Vagina (tissue), 2 donors: ENCODE measurements at places on chromosomes 13 and 19.
A peak's percentile ranks its signal among the peaks of the same experiment; 100 is the strongest.

GRCh38 chr19:41156207-41156606 is 36.8 kb upstream of the CYP2S1 start:
- no peaks in the 10 kb centered on the region for H3K4me1 ChIP-seq
- no peak for DNase-seq
- H3K36me3 ChIP-seq = no peaks in the 10 kb centered on the region
- H3K4me3 ChIP-seq = no peak overlapping the region

- H3K27ac ChIP-seq = no peak overlapping the region
- no peak for DNase-seq
- no peak overlapping the region for H3K4me3 ChIP-seq
- H3K4me1 ChIP-seq = no peaks in the 10 kb centered on the region
- H3K36me3 ChIP-seq = no peaks in the 10 kb centered on the region
Measured at GRCh38 chr13:104823071-104823470, 1712.4 kb downstream of the EFNB2 start.

DNA sequence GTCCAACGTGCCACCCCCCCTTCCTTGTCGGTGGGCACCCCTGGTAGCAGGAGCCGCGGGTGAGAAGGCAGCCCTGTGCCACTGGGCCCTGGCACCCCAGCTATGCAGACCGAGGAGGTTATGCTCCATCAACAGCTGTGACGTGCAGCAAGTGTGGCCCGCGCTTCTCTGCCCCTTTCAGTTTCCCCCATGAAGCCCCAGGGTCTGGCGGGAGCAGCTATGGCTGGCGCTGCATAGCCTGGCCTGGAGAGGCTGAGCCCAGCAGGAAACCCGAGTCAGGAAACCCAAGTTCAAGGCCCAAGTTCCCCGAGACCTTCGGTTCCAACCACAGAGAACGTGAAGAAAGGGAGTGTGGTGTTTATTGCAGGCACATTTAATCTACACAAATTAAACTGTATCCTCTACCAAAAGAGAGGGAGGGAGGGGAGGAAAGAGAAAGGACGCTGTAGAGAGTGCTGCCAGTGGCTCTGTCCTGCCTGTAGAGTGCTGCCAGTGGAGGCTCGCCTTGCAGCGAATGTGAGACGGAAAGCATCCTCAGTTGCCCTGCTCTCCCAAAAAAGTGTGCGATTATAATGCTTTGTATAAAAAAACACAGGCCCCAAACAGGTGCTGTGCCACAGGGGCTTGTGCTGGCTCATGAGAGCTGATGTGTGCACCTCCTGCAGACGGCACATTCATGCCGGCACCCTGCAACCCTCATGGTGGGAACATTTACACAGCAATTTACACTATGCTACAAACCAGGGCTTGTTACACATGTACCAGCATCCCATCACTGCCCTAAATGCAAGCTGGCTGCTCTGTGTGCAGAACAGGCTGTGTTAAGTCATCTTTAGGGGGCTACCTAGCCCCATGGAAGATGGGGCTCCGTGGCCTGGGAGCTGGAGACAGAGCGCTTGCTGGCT is 16.3 kb downstream of the POP4 start:
- H3K36me3 ChIP-seq = no peaks in the 10 kb centered on the region
- no peak overlapping the region for H3K27ac ChIP-seq

GRCh38 chr19:11651062-11651461 is 53.8 kb downstream of the ZNF627 start:
- H3K4me3 ChIP-seq = no peak overlapping the region
- H3K27me3 ChIP-seq = no peaks in the 10 kb centered on the region
- no peaks in the 10 kb centered on the region for H3K4me1 ChIP-seq
- no peak overlapping the region for H3K27ac ChIP-seq
- DNase-seq = no peak

- H3K36me3 ChIP-seq = no peaks in the 10 kb centered on the region
- H3K27ac ChIP-seq = no peak overlapping the region
- no peak for DNase-seq
- H3K27me3 ChIP-seq = peaks cover 25% of the 10 kb centered on the region
Measured at GRCh38 chr13:99960663-99961311, 10.8 kb downstream of the ZIC5 start.

DNA sequence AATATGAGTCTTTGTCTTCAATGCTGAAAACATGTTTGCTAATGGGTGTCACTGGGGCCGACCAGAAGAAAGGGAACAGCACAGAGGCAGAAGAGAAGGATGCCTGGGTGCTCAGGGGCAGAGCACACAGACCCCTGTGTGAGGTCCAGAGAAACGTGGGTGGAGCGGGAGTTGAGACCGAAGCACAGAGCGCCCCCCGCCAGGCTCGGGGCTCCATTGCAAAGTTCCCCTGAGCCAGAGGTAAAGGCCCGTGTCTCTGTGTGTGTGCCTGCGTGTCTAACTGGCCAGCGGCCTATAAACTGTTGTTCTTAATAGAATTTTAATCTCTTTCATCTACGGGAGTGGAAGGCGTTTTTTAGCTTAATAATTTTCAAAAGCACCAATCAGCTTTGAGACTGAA is 343.1 kb downstream of the TEX29 start:
- no peaks in the 10 kb centered on the region for H3K4me1 ChIP-seq
- DNase-seq = no peak
- no peaks in the 10 kb centered on the region for H3K27me3 ChIP-seq
- no peak overlapping the region for H3K27ac ChIP-seq
- no peaks in the 10 kb centered on the region for H3K36me3 ChIP-seq

GRCh38 chr19:45472563-45473366 is 5.0 kb downstream of the FOSB start:
- no peak overlapping the region for H3K4me3 ChIP-seq
- no peak for DNase-seq
- H3K36me3 ChIP-seq = no peaks in the 10 kb centered on the region
- no peak overlapping the region for H3K27ac ChIP-seq

- no peaks in the 10 kb centered on the region for H3K36me3 ChIP-seq
- no peak overlapping the region for H3K4me3 ChIP-seq
- H3K4me1 ChIP-seq = peaks cover 27% of the 10 kb centered on the region
- no peak overlapping the region for H3K27ac ChIP-seq
Measured at GRCh38 chr13:100540621-100541020, 48.0 kb downstream of the GGACT start.

- peaks cover 21% of the 10 kb centered on the region for H3K4me1 ChIP-seq
- no peak overlapping the region for H3K27ac ChIP-seq
- H3K36me3 ChIP-seq = no peaks in the 10 kb centered on the region
- H3K27me3 ChIP-seq = no peaks in the 10 kb centered on the region
- H3K4me3 ChIP-seq = no peak overlapping the region
- DNase-seq = no peak
Measured at GRCh38 chr13:112752711-112753541, 63.1 kb downstream of the ATP11A start.

DNA sequence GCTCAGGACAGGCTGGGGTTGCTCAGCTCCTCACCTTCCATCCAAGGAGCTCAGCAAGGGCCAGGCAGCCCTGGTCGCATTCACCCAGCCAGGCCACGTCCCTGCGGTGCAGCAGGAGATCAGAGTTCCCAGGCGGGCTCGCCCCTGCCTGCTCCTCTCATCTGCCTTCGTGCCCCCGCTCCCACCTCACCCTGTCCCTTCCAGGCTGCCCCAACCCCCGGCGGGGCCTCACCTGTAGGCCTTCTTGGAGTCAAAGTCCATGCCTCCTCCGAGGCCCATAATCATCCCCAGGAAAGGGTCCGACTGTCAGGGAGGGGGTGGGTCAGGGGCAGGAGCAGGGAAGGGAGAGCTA is 1.3 kb upstream of the RINL start:
- no peak overlapping the region for H3K4me3 ChIP-seq
- DNase-seq = peak; percentile 85
- peaks cover 6% of the 10 kb centered on the region for H3K4me1 ChIP-seq
- no peaks in the 10 kb centered on the region for H3K36me3 ChIP-seq
- no peak overlapping the region for H3K27ac ChIP-seq

DNA sequence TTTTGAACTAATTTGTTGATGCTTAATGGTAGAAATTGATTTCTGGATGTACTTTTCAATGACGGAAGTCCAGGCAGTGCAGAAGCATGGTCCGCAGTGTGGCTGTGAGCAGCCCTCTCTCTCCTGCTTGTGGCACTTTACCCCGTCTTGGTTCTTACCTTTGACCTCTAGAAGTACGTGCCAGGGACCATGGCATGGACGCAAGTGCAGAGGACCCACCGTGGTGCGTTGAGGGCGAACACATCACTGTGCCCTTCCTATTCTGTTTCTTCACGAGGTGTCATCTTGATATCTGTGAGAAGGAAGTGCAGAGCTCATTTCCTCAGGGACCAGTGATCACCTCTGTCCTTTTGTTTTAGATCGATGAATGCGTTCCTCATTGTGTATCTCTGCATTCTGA is 135.2 kb downstream of the ATP11A start:
- no peaks in the 10 kb centered on the region for H3K27me3 ChIP-seq
- H3K4me3 ChIP-seq = no peak overlapping the region
- no peaks in the 10 kb centered on the region for H3K4me1 ChIP-seq
- H3K27ac ChIP-seq = no peak overlapping the region
- H3K36me3 ChIP-seq = no peaks in the 10 kb centered on the region
- no peak for DNase-seq

GRCh38 chr13:39253774-39254173 is 215.5 kb downstream of the NHLRC3 start:
- DNase-seq = no peak
- no peaks in the 10 kb centered on the region for H3K4me1 ChIP-seq
- H3K4me3 ChIP-seq = no peak overlapping the region
- no peaks in the 10 kb centered on the region for H3K27me3 ChIP-seq

DNA sequence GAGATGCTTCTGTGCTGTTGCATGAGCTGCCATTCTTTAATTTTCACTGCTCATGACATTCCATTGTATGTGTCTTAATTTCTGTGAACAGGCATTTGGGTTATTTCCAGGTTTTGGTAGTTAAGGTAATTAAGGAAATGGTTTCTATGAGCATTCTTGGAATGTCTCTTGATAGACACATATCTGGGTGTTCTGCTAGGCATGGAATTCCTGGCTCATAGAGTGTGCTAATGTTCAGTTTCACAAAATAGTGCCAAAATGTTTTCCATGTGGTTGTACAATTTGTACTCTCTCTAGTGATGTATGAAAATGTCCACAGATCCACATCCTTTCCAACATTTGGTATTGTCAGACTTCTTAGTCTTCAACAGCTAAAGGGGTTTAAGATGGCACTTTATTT is 680.9 kb upstream of the SGCG start:
- no peaks in the 10 kb centered on the region for H3K27me3 ChIP-seq
- no peaks in the 10 kb centered on the region for H3K36me3 ChIP-seq
- H3K4me3 ChIP-seq = no peak overlapping the region
- DNase-seq = no peak
- H3K27ac ChIP-seq = no peak overlapping the region
- no peaks in the 10 kb centered on the region for H3K4me1 ChIP-seq
